ENCODE measurements at places on chromosomes 3 and 15. TPM values are rescaled to one million over a fixed set of nuclear protein-coding genes. Genes with fewer than 3 reads are reported as not detected.

Gene C3orf49
- not detected for total RNA-seq

Gene CCR8
- total RNA-seq = not detected

Gene VWA5B2
- 0.50 TPM for total RNA-seq

Gene GOLGA8M
- total RNA-seq = not detected

Gene ARGFX
- total RNA-seq = not detected

Gene AGTR1
- not detected for total RNA-seq

Gene HGD
- not detected for total RNA-seq

Gene ZDHHC23
- 14.1 TPM for total RNA-seq

Gene SFMBT1
- 16.8 TPM for total RNA-seq

Gene KNG1
- not detected for total RNA-seq

Gene TGM4
- not detected for total RNA-seq

Gene ZNF774
- total RNA-seq = 2.3 TPM

Gene CPLX3
- total RNA-seq = not detected

DNA sequence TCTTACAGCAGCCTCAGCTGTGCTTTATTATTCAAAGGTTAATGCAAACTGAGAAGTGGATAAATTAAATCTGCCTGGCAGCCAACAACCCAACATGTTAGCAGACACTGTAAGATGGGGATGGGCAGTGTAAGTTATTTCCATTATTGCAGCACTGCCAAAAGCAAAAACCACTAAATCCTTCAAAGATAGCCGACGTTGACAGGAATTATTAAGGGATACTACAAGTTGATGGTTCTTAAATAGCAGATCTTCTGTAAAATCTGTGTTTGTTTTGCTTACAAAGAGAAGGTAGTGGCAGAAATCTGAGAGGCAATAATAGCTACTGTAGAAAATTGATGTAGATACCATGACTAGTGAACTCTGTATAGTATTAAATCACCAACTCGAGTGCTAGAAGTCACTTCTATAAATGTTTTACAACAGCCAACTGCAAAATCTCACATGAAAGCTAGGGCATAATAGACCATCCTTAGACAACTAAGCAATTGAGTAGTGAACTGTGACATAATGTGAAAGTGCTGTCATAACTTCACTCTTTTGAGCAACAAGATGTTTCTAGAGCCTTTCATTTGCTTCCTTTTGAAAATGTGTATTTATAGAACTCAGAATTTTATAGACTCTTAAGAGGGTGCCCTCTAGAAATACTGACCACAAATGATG, 278.6 kb downstream of the UBE2E2 start:
- DNase-seq = no peak

- DNase-seq = no peak
These were observed 394.1 kb upstream of the NECTIN3 start for GRCh38 chr3:110677506-110677905.

DNA sequence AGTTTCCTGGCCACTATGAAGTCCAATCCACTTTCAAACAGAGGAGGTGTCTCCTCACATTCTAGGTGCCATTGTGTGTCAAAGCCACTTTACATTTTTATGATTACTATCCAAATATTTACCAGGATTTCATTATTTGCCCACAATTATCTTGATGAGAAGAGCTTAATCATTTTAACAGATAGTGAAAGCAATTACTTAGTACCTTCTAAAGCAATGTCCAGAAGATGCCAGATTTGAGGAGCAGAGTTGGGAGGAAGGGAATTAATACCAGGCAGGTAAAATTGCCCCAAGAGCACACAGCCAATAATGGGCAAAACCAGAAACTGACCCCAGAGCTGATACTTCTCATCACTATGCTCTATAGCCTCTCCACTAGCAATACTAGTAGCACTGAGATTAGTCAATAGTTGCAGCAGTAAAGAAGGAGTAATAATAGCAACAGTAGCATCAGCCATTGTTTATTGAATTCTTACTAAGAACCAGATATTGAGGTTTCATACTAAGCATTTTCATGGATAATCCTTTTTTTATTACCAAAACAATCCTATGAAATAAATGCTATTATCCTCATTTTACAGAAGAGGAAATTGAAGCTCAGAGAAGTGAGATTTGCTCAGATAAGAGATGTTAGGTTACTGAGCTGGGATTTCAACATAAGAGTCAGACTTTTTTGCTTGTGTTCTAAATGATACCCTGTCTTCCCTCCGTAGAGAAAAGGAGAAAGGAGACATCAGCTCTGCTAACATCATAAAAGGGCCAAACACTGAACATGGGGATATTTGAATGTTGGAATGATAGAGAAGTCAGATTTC, 509.3 kb upstream of the CFAP20DC start:
- no peak for DNase-seq

GRCh38 chr3:9682096-9682495, 21.5 kb upstream of the CPNE9 start:
- no peak for DNase-seq

- peak; percentile 90 for DNase-seq
These were observed at the start of gene STRA6 for GRCh38 chr15:74202452-74203401. TSS of gene STRA6 (minus strand) at chr15:74202787. CDS start at chr15:74202267, 520 bp downstream.

DNA sequence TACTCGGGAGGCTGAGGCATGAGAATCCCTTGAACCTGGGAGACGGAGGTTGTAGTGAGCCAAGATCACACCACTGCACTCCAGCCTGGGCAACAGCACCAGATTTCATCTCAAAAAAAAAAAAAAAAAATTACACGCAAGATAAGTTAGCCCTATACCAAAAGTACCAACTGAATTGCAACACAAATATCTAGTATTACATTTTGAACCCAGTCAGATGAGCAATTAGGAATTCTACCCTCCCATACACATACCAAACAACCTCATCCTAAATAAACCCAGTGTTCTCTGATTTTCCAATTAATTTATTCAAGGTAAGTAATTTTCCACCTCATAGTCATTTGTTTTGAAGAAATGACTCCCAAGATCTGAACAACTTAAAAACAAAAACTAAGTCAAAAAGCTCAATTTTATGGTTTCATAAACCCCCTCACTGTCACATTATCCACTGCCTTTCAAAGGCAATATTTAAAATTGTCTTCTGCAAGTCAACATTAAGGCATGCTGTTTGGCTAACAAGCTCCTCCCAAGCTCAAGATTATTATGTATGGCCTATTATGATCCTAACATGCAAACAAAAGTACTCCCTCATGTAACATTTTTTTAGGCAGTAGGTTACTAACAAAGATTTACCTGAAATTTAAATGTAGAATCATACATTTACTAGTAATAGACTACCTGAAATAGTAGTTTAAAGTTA, 4.5 kb downstream of the RAF1 start:
- DNase-seq = no peak

GRCh38 chr3:174430986-174431385, 428.1 kb upstream of the NAALADL2 start:
- DNase-seq = no peak

GRCh38 chr15:75455982-75456531, 4.6 kb upstream of the SIN3A start:
- no peak for DNase-seq

GRCh38 chr3:195774917-195775316, 36.8 kb downstream of the MUC4 start:
- peak; percentile 21 for DNase-seq

DNA sequence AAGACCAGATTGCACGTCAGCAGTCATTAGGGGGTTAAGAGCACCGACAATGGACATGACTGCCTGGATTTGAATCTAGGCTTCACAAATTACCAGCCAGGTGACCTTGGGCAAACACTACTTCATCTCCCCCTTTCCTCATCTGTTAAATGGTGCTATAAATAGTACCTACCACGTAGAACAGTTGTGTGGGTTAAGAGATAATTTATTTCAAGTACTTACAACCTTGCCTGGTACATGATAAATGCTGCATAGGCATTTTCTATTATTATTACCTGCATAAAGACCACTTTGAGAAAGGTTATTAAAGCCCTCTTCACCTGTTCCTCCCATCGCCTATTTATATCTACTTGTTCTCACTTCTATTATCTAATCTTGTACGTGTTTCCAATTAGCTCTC, 64.7 kb downstream of the BTD start:
- DNase-seq = no peak

DNA sequence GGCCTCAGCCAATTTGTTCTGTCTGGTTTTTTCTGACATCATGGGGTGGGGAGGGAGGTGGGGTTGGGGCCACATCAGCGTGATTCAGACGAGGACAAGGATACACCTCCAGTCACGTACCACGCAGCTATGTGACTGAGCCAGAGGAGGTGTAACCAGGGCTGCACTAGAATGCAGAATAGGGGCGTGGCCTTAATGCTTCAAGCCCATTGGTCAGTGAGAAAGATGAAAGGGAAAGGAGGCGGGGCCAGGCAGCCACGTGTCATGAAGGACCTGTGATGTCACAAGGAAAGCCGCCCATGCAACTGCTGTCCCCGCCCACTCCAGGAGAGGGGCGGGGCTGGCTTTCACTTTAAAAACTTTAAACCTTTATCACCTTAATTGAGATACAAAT, at the start of gene GOLGA6L2:
Gene GOLGA6L2 (minus strand): TSS at position 137 of the 394 bp plus-strand sequence. CDS start 62 bp downstream, at position 75.
- DNase-seq = no peak

- no peak for DNase-seq
These were observed 210.8 kb downstream of the CHST2 start for GRCh38 chr3:143330296-143330868.

- DNase-seq = no peak
These were observed 18.8 kb upstream of the AMOTL2 start for GRCh38 chr3:134393074-134393473.

DNA sequence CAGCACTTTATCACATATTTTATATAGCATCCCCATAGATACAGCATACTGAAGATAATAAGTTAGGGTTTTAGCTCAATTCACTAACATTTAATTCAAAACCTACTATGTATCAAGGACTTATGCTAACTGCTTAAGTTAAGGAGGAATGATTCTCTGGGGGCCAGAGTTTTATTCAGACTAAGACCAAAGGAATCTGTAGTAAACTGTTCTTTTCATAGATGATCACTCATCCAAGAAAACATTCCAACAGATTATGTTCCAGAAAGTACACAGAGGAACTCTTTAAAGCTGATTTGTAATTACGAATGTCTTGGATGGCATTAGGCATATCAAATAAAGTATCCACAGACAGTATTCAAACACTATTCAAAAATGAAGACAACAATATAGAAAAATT, 226.4 kb downstream of the SCAPER start:
- no peak for DNase-seq

DNA sequence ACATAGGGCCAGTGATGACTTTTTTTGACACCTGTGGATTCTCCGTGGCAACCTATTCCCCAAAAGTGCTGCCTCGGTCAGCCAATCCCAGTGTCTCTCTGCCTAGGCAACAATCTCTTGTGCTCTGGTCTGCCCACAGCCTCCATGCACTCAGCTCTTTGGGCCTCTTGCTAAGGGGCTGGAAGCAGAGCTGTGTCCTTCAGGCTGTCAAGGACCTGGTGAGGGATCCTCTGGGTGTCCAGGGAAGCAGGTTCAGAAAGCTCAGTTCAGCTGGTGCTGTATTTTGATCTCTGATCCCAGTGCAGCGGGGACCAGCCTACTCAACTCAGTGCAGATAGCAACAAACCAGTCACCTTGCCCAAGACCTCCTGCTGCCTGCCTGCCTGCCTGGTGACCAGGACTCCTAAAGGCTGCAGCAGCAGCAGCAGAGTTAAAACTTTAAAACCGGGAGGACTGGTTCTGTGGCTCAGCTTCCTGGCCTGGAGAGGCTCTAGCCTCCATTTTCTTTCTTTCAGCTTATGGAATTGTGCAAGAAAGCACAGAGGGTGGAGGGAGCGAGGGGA, 6.2 kb downstream of the PAK6 start:
- DNase-seq = no peak

GRCh38 chr15:40775740-40776536, 6.2 kb downstream of the C15orf62 start:
- DNase-seq = no peak

Data from H1 (cell line).